ENCODE measurements at places on chromosomes 1 and 21.

- peak; percentile 21 for DNase-seq
Measured at GRCh38 chr1:14778898-14779865, 180.7 kb downstream of the KAZN start.

- no peak for DNase-seq
Measured at GRCh38 chr1:10074059-10074851, 41.5 kb downstream of the UBE4B start.

DNA sequence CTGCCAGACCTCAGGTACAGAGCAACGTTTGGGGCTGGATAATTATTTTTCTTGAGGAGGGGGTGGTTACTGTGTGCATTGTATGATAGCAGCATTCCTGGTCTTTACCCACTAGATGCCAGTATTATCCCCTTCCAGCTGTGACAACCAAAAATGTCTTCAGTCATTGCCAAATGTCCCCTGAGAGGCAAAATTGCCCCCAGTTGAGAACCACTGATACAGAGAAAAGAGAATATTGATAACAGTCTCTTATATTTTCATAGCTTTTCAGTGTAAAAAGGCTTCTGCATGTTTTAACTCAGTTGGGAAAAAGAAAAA lies 51.8 kb upstream of the SYT14 start:
- no peak for DNase-seq

DNA sequence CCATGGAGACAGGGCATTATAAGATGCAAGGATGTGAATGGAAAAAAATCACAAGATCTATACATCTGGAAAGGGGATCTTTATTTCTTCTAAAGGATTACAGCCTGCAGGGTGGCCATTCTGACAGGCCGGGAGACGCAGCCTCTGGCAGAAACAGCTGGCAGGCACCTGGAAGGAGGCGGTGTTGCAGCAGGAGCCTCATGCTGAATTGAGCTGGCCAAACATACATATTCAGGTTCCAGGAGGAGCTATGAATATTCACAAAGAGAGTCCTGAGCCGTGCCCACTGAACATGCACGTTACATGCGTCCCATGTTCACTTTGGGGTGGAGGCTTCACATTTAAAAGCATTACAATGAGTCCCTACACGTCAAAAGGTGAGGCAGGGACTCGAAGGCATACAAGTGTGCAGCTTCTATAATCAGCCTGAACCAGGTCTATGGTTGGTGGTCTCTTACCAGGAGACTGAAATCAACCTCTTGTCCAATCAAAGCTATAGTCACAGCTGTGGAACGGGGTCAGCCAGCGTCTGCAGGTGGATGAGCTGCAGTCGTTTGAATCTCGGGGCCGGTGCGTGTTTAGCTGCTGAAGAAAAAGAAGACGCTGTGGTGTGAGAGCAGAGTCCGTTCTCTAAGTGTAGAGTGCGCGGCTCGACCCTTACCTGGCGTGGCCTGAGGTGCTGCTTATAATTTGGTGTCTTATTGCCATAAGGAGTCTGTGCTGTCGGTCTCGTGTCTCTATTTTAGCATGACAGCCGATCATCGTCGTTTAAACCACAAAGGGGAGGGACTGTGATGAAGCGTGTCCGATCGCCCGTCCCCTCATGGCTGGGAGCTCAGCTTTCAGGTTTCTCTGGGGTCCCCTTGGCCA lies 183.0 kb downstream of the ETS2 start:
- no peak for DNase-seq

- no peak for DNase-seq
Measured at GRCh38 chr21:21897275-21897883, 899.2 kb downstream of the NCAM2 start.

- no peak for DNase-seq
Measured at GRCh38 chr1:88731475-88732269, 47.6 kb downstream of the PKN2 start.

DNA sequence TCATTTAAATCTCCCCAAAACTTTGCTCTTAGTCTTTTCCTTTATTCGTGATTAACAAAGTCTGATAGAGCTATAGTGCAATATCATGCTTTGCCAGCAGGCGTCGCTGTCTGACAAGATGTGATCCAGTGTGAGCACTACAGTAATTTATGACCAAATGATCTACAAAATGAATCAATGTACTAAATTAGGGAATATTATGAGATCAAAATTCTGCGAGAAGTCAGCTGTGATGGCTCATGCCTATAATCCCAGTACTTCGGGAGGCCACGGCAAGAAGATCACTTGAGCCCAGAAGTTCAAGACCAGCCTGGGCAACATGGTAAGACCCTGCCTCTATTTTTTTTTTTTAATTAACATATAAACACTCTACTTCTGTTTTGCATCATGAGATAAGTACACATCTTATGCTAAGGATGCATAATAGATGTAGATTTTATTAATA lies 3.6 kb upstream of the SPSB1 start:
- peak; percentile 77 for DNase-seq

DNA sequence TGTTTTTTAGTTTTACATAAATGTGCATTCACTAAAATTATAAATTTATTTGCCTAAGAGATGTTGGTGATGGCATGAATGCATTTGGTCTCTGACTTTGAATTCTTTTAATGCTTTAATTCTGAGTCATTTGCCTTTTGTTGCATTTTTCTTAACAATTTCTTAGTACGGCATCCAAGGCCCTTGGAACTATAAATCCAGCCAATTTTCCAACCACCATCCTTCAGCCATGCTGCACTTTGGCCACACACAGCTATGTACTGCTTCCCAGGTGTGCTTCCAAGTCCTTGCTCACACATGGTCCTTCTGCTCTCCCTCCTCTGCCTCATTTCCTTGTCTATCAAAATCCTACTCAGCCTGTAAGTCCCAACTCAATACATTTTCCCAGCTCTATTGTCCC lies 161.0 kb downstream of the DHRS3 start:
- no peak for DNase-seq

DNA sequence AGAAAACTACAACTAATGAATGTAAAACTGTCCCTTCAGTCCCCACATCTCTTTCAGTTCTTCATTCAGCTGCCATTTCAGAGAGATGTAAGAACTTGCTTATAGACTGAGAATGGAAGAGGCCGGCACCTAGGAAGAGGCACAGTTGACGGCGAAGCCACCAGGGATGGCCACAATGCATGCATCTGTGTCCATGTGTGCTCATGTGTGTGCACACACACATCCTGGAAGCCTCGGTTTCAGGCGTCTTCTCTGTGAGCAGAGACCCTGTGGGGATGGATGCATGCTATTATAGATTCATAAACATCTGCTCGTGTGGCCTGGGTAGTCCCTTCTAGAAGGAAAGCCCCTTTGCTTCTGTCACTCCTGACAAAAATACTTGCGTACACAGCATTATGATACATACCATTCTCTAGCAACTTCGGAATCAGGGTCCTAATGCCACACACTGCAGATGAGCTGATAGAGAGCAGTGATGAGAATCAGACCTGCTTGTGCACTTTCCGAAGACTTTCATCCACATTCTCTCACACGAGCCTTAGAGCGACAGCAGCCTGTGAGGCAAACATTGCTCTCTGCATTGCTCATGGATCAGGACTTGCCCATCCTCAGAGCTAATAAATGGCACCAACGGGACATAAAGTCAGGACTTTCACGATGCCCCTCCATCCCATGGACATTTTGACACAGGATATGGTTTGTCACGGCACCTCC lies 12.4 kb upstream of the GPR61 start:
- no peak for DNase-seq

- DNase-seq, result no peak
Measured at GRCh38 chr1:53328541-53329499, 950 bp upstream of the LRP8 start.

- DNase-seq, result no peak
Measured at GRCh38 chr1:15557008-15557407, 27.8 kb downstream of the AGMAT start.

DNA sequence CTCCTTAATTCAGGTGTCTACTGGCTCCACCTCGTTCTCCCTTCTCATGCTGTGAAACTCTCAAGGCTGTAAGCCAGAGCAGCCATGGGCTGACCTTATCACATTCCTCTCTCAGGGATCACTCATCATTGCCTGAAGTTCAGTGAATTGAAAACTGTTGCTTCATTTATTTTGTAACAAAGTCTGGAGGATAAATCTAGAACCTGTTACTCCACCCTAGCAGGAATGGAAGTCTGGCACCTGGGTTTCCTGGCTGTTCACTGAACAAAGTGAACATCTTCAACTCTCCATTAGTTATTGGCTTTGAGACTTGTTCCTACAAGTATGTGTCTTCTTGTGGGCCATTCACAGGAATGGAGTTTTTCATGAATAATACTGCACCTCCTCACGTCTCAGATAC lies 584.1 kb downstream of the PTPRU start:
- no peak for DNase-seq

- peak; percentile 21 for DNase-seq
Measured at GRCh38 chr1:24932284-24932683, 2.2 kb upstream of the RUNX3 start.

DNA sequence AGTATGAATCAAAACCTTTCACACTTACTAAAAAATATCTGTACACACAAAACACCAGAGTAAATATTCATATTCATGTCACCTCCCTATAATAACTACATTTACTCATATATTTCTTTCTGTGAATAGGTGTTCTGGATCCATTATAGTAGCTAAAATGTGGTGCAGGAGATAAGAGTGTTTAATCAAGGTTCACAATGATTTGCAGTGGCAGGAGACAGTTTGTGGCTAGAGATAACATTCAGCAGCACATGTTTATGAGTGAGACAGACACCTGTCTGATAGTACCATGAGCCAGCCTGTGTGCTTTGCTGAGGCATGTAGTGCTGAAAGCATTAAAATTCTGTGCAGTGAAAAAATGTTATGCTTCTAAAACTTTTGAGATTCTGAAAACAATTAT lies 410.3 kb downstream of the SRGAP2C start:
- DNase-seq, result no peak

GRCh38 chr1:245481261-245481660 lies 326.5 kb downstream of the KIF26B start:
- DNase-seq, result no peak

GRCh38 chr1:29634746-29635335 lies 398.5 kb downstream of the PTPRU start:
- DNase-seq, result no peak

Data from HCT116 (cell line).